Effector memory CD4-positive, alpha-beta T cell (primary cell): ENCODE measurements at places on chromosomes 2 and 18.

GRCh38 chr18:63131106-63131958 lies 188.2 kb downstream of the BCL2 start:
- peak; percentile 19 for DNase-seq

- DNase-seq, result no peak
These were observed 102.2 kb downstream of the ARHGEF33 start for GRCh38 chr2:38991899-38992298.

- DNase-seq, result no peak
These were observed 11.4 kb downstream of the THNSL2 start for GRCh38 chr2:88181511-88181910.

DNA sequence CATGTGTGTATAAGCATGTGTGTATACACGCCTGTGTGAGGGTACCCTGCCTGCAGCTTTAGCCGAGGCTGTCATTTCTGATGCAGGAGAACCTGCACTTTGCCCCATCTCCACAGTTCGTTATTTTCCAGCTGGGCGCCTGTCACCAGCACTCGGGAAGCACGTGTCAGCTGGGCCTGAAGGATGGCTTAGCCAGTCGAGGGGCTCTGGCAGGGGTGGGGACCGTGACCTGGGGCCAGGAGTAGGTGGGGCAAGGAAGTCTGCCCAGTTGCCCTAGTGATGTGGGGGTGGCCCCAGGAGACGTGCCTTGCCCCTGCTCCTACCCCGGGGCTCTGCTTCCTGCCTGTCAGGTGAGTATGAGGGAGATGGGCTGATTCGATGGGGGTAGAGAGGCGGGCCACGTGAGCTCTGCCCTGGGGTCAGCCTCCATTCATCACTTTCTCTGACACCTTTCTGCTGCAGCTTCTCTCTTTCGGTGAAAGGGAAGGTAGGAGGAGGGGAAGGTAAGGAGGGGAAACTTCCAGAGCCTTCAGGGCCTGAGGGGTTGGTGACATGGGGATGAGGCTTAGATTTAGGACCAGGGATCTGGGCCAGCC lies 130.6 kb upstream of the SKOR2 start:
- no peak for DNase-seq

- no peak for DNase-seq
These were observed 96.7 kb downstream of the EIPR1 start for GRCh38 chr2:3280683-3281520.

DNA sequence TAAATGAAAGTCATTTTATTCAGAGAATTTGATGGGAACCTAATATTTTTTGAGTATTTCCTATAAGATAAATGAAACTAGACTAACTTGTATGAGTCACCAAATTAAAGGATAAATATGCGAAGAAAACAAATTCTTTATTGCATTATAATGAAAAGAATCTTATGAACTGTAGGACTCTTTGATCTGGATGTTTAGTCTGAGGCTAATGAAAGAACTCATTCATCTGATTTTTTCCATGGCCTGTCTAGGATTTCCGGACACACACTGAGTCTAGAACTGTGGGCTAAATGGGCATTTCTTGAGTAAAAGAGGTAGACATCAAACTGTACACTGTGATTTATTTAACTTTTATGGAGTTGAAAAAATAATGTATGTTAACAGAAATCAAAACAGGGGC lies 43.0 kb downstream of the ZNF519 start:
- no peak for DNase-seq

DNA sequence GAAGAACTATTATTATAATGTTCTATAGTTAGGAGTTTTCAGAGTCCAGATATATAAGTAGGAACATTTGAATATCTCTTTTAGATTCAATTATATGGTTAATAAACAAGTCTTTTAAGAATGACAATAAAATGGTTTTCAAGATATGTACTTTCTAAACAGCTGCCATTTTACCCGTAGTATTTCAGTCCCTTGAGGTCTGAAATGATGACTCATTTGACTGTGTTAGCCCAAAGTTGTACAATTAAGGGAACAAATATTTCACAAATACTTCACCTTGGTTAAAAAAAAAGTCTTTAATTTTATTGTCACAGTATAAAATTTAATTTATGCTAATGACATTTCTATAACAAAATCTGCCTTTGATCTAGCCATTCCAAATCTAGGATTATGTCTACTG lies 91.6 kb upstream of the TANK start:
- no peak for DNase-seq

GRCh38 chr2:107001551-107001950 lies 115.6 kb upstream of the ST6GAL2 start:
- DNase-seq, result no peak

DNA sequence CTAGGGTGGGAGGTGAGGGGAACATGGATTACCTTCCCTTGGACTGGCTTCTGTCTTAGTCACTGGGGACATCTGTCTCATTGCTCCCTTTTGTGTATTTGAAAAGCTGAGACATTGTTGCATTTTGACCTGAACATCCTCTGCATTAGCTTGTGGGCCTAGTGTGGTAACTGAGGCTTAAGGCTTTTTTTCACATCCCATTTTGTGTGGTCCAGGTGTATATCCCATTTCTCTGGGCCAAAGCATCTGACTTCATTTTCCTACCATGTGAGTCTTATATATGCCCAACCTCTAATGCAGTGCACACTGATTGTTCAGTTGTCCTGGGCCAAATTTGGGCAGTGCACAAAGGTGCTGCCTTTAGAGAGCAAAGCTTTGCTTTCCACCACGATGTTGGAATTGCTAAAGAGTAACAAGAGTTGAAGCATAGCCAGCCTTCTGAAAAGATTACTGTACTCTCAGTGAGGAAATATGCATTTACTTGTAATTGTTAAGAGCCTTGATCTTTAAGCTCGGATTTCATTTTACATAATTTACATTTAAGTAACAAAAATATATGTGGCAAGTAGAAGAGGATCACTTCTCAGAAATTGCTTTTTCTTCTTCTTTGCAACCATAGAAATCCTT lies 13.3 kb downstream of the PRKCE start:
- DNase-seq, result no peak

GRCh38 chr2:199932312-199932855 lies 21.3 kb downstream of the C2orf69 start:
- no peak for DNase-seq

DNA sequence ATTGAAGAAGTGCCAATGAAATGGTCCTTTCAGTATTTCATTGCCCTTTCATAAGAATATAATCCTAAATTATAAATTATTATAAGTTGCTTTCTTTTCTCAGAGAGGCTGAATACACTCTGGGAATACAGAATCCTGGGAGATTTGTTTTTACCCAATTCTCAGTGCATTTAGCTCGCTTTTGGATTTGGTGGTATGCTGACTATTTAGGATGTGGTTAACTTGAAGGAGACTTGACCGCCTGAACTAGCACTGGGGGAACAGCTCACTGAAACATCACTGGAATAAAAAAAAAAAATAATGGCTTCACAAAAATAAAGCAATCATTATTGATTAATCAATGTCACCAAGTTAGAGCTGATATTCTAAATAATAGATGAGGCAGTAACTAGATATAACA lies 10.2 kb downstream of the TNFAIP6 start:
- no peak for DNase-seq
